Pulmonary artery endothelial cell (primary cell): ENCODE measurements at places on chromosomes 7 and 10. TPM values are rescaled to one million over a fixed set of nuclear protein-coding genes. Genes with fewer than 3 reads are reported as not detected.

Gene CLEC2L
- not detected in 2 replicates for total RNA-seq

Gene CTNNA3
- total RNA-seq: not detected in 2 replicates

GRCh38 chr7:158672975-158673374, 31.6 kb downstream of the NCAPG2 start:
- no peak for DNase-seq

GRCh38 chr7:9698375-9698774, 1265.0 kb downstream of the NXPH1 start:
- no peak for DNase-seq

DNA sequence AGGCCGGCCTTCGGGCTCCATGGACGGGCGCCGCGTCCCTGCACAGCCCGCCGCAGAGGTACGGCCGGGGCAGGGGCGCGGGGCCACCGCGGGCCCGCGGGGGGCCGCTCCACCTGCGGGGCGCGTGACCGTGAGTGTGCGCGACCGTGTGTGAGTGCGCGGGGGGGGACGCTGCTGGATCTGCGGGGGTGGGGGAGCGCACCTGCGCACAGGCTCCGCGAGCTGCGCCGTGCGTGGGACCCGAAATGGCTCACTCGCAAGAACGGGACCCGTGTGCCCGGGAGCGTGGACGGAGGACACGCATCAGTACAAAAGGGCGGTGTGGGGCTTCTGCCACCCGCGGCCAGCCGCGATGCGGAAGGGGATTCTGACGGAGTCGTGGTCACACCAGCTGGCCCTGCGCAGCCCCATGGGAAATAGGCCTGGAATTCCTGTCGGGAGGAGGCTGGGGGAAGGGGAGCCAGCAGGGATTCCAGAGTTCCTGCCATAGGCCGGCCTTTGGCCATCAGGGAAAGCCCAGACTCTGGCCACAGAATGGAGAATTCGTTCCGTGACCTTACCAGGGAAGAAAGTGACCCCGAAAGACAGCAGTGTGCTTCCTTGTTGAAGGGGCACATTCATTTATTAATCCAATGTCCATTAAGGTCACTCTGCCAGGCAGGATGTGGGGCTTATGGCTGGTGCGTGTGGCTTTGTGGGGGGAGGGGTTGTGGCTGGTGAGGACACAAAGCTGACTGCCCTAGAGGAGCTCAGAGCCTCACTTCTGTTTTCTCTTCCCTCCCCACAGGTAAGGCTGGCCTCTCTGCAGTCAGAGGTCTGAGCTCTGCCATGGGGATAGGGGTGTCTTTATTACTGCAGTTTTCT, 494 bp downstream of the REPIN1 start:
- no peak for DNase-seq

DNA sequence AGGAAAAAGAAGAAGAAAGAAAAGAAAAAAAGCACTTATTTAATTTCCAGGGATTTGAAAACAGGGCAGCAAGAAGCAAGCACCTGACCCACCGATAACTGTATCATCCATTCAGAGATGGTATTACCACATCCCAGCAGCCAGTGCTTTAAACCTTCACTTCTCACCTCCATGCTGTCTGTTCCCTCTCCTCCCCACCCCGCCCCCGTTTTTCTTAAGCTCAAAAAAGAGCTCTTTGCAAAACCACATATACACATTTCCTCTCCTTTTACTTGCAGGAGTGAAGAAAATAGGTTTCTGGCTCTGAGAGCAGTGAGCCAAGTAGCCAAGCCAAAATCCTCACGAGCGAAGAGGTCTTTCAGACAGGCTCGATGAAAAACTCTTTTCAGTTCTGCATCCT, 2.2 kb downstream of the STOX1 start:
- DNase-seq: no peak

Gene OR6V1
- not detected in 2 replicates for total RNA-seq

Gene PRSS1
- not detected in 2 replicates for total RNA-seq

- DNase-seq: no peak
These were observed 678.1 kb downstream of the ANKRD7 start for GRCh38 chr7:118902600-118902999.

DNA sequence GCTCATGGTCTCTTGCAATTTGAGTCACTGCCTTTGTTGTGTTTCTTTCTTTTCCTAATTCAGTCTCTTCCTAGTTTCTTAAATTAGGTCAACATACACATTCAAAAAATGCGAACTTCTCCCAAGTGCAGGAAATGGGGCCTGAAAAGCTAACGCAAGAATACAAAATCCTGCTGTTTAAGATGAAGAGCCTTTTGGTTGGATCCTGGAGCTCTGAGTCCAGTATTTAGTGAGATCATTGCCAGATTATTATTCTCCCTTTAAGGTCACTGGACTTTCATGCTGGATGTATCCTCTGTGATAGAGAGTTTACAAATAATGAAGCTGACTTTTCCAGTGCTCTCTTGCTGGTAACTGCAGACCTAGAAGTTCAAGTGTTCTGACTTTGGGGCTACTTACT, 401.9 kb upstream of the MKI67 start:
- DNase-seq: no peak

Gene CCDC172
- not detected in 2 replicates for total RNA-seq

DNA sequence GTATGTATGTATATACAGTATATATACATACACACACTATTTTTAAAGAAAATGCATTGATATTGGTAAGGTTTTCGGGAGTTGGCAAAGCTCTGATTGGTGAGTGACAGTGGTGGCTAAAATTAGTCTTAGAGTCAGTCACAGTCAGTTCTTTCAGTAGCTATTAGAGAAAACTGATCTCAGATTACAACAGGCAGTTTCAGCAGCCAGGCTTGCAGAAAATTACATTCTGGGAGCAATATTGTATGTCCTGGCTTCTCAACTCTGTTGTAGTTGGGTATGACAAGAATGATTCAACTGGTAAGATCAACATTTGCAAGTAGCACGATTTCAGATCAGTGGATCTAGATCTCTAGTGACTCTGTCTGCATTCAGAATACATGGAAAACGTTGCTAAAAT, 897.9 kb upstream of the AUTS2 start:
- no peak for DNase-seq

- no peak for DNase-seq
These were observed 374.9 kb upstream of the PODXL start for GRCh38 chr7:131931370-131931769.

- DNase-seq: no peak
These were observed 37.8 kb downstream of the AOAH start for GRCh38 chr7:36686499-36686898.

Gene BAMBI
- 3.8 and 4.8 TPM in 2 replicates for total RNA-seq

DNA sequence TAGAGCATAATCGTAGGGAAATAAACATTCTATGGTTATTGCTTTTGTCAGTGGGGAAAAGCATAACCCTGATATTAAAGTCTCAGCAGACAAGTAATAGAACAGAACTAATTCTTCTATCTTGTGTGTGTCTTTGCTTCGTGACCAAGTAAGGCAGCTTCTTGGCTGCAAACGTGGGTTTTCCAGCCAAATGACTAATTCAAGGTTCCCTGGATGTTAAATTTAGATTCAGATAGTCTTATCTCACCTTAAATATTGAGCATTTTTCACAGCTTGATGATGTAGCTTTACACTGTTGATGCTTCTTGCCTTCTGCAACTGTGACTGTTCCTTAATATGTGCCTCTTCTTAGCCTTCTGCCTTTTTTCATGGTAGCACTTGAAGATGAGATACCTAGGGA, 113.0 kb downstream of the EXOC4 start:
- DNase-seq: peak; percentile 33

GRCh38 chr7:19215412-19215811, 70.2 kb upstream of the FERD3L start:
- no peak for DNase-seq

GRCh38 chr10:103244666-103245271, 918 bp upstream of the RPEL1 start:
- peak; percentile 37 for DNase-seq

DNA sequence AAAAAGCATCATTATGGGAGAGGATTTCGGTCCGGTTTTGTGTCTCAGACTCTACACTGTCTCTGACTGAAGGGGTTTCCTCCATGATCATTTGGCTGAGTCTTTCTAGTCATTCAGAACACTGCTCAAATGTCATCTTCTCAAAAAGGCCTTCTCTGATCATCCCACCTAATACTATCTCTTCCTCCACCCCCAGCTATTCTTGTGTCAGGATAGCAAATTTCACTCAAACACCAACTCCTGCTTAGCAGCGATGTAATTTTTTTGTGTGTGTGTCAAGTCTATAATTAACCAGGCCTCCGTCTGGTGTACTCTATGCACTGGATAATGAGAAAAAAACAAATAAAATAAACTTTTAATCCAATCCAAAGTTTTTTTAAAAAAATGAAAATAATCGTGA, 200.4 kb downstream of the KCND2 start:
- no peak for DNase-seq

DNA sequence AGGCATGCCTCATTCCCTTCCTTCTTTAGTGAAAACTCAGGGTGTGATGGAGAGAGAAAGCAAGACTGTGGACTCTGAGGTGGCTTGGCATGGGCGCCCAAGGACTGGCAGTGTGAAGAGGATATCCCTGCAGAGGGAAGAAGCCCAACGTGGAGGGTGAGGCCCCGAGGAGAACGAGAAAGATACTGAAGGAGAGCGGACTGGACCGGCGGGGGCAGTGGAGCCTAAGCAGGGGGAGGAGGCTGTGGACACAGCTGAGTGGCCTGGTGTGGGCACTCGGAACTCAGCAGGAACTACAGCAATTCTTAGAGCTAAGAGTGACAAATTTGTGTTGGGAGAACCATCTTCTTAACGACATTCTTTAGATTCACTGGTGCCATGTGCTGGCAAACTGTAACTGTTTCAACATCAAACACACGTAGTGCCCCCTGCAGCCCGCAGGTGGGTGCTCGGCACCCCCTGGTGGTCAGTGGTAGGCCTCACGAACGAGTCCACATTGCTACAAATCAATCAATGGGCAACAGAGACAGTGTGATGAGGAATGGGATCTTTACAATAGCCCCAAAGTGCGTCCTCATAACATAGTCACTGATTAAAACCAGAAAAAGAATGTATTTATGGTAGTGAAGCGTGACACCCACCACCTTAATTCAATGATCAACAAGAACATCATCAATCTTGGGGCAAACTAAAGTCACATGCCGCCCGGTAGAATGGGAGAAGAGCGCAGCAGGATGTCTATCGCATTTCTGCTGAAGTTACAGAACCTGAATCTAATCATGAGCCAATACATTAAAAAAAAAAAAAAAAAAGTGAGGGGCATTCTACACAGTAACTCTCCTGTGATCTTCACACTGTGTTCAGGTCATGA, 2.0 kb upstream of the SFTPA1 start:
- no peak for DNase-seq

Gene TRPV6
- not detected in 2 replicates for total RNA-seq

Gene DNAH11
- 0.07 and 1.3 TPM in 2 replicates for total RNA-seq

GRCh38 chr7:24392774-24393173, 108.8 kb downstream of the NPY start:
- DNase-seq: no peak

- DNase-seq: no peak
These were observed 526.8 kb downstream of the PLXDC2 start for GRCh38 chr10:20343036-20343435.

Gene CXCL12
- total RNA-seq: 0.40 and 2.0 TPM in 2 replicates

DNA sequence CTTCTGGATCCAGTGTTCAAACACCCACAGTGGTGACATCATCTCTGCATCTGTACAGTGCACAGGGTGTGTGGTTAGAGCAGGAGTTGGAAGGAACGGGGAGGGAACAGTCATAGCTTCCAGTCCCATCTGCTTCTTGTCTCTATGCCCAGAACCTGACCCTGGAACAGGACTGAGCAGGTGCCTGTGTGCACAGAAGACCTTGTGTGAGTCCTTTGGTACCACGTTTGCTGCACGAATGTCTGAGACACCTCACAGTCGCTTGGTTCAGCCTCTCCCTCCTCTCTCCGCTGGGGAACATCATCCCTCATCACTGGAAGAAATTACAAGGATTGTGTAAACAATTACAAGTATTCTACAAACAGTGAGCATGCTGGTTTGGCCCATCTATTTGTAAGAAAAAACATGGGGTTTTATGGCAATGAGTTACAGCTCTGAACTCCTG, 243.0 kb upstream of the KLF6 start:
- no peak for DNase-seq

Gene CTBP2
- 92.1 and 129 TPM in 2 replicates for total RNA-seq

Gene TOMM7
- total RNA-seq: 116 and 162 TPM in 2 replicates

GRCh38 chr10:49664006-49664841, 15.2 kb upstream of the C10orf53 start:
- no peak for DNase-seq

GRCh38 chr7:159027789-159028507, 116.7 kb downstream of the VIPR2 start:
- DNase-seq: no peak

GRCh38 chr10:93383562-93383981, 98.6 kb downstream of the MYOF start:
- DNase-seq: no peak

Gene PIK3CG
- 11.6 and 12.2 TPM in 2 replicates for total RNA-seq

- peak; percentile 15 for DNase-seq
These were observed 114.0 kb downstream of the BBS9 start for GRCh38 chr7:33243319-33243881.

Gene NRG3
- 0.04 and 0.33 TPM in 2 replicates for total RNA-seq

- DNase-seq: no peak
These were observed 41.4 kb downstream of the CSTF2T start for GRCh38 chr10:51658000-51658399.

DNA sequence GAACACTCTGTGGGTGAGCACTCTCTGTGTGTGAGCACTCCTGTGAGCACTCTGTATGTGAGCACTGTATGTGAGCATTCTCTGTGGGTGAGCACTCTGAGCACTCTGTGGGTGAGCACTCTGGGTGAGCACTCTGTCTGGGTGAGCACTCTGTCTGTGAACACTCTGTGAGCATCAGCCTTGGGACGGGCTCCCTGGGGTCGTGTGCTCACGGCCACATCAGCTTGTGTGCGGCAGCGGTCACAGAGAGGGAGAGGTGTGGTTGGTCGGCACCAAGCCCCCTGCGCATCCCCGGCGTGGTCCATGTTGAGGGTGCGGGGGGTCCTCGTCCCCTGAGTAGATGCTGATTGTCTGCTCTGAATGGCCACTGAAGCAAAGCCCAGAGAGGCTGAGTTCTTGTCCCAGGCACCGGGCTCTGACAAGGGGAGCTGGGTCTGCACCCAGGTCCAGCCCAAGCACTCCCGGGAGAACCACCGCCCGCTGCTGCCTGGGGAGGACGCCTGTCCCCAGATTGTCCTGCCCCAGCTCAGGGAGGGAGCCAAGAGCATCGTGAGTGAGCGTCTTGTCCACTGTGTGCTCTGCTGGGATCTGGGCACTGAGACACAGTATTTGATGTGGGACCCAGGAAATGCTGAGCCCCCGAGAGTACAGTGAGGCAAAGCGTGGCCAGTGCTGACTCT, 143.7 kb downstream of the DNAJB6 start:
- DNase-seq: no peak

GRCh38 chr10:123250640-123251039, 96.4 kb downstream of the BUB3 start:
- no peak for DNase-seq

Gene EFCAB10
- not detected in 2 replicates for total RNA-seq

Gene PLXNA4
- total RNA-seq: 12.5 and 15.5 TPM in 2 replicates

DNA sequence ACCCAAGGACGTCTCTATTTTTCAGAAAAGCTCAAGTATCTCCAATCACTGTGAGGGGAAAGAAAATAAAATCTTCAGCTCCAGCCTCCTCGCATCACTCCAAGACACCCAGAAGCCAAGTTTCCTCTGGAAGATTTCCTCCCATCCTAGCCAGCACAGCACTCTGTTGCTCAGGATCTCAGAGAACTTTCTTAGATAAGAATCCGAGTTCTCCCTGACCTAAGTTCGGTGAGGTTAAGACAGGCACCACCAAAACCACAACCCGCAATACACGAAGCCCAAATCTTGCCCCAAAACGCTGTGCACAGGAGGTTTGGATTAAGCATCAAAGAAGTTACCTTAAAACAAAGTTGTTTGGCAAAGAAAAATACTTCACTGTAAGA, 4.2 kb downstream of the FAM53B start:
- no peak for DNase-seq

Gene NKX2-3
- total RNA-seq: 0.07 TPM in 1 of 2 replicates, not detected in the other

GRCh38 chr10:121624836-121625486, 26.7 kb upstream of the FGFR2 start:
- DNase-seq: no peak

Gene SLC26A3
- not detected in 2 replicates for total RNA-seq
